ENCODE measurements at places on chromosomes 1 and 21.

DNA sequence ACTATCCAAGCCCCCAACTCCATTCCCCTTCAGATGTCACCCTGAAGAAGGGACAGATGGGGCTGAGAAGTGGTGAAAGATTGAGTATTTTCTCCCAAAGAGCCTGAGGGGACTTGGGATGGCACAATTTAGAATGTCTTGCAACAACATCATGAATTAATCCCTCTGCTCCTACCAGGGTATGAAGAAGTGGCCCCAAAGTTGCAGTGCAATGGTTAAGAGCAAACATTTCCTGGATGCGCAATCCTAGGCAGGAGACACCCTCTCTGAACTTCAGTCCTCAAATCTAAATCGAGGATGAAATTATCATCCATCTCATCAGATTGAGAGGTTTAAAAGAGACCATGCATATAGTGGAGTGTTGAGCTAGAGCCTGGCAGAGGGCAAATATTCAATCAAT is 28.6 kb upstream of the CITED4 start:
- no peak for DNase-seq

DNA sequence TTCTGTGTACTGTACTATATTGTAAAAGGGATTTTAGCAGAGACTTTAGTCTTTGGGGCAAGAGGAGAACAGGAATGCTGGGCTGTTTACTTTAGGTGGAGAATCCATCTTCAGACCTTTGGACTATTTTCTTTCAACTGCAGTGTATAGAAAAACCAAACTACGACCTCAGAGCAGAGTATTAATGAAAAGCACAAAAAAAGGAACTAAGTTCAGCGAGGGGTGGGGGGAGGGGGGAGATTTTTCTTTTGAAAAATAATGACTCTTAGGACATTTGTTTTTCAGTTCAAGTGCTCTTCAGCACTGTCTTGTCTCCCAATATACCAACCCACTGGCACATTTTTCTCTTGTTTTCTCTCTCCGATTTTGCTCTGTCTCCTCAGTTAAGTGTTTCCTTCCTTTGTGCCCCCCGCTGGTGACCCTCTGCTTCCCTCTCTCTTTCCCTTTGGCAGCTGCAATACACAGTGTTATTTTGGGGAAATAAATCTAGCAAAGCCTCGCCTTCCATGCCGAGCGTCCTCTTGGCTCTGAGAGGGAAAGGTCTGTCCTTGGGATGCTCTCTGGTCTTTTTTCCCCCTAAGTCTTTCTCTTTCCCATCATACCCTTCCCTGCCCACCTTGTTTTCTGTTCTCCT is 44.8 kb downstream of the ACP6 start:
- DNase-seq = no peak

DNA sequence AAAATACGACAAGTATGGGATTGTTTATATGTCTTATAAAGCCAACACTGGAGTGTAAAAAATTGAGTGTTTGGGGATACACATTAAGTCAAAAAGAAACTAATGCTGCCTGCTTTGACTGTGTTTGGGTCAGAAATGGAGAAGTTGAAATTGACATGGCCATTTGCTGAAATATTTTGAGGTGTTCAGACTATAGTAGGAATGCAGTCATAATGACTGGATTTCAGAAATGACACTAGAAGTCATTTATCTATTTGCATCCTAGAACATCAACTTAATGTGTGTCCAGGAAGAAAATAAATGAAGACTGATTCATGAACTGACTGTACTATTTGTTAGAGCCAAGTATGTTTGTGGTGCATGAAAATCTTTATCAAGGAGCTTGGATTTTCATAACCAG is 28.4 kb downstream of the RASAL2 start:
- DNase-seq = no peak

DNA sequence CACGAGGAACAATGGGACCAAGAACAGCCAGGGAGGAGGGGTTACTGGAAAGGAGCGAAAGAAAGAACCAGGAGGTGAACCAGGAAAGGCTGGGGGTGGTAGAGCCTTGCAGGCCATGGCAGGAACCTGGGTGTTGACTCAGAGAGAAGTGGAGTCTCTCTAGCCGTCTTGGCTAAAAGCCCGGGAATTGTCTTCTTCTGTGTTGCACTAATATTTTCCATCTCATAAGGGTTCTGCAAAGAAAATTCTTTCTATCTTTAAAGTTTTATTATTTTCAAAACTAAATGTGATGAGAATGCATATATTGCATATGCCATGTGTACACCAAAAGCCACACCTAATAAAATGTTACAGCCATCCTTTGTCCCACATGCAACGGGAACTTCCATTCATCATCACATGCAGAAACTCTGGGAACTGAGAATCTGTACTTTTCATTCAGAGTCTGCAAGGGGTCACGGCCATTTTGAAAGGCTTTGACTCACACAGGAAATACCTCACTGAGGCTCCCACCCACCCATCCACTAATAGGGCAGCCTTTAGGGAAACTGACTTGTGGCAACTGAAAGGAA is 38.0 kb downstream of the ERG start:
- no peak for DNase-seq

DNA sequence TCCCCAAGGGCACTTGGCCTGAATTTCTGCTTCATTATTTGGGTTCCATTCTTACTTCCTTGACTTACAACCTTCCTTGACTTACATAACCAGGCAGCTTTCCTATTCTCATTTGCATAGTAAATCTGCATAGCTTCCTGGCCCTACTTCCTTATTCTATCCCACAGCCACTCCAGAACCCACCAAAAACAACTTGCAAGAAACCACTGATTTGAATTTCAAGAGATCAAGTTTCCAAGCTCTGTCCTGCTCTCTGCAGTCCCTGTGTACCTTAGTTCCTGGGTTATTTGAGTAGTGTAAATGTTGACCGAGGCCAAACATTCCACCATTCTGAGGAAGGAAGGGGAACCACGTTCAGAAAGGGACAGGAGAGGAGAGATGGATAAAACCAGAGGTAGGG is 603.3 kb downstream of the PTPRC start:
- DNase-seq = no peak

GRCh38 chr1:232662910-232663309 is 33.0 kb upstream of the SIPA1L2 start:
- no peak for DNase-seq

GRCh38 chr1:112818990-112819689 is 104.0 kb upstream of the PPM1J start:
- no peak for DNase-seq

DNA sequence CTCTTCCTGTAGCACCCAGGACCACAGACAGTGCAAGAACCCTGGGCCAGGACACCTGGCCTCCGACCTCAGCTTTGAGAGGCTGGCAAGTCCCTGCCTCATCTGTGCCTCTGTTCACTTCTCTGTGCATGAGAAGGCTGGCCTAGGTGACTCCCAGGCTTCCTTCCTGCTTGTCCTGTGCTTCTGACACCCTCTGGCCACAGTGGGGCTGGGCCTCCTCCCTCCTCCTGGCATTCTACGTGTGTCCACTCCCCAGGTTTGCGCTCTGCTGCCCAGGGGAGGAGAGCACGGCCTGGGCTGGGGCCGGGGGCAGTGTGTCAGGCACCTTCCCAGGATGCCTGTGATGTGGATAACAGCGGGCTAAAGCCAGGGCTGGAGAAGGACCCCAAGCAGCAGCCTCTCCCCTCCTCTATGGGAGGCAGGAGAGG is 30.3 kb upstream of the PKP1 start:
- DNase-seq = no peak
